ENCODE measurements at places on chromosomes 6 and 20.

- no peak for DNase-seq
These were observed 80.9 kb downstream of the SESN1 start for GRCh38 chr6:109013656-109014305.

DNA sequence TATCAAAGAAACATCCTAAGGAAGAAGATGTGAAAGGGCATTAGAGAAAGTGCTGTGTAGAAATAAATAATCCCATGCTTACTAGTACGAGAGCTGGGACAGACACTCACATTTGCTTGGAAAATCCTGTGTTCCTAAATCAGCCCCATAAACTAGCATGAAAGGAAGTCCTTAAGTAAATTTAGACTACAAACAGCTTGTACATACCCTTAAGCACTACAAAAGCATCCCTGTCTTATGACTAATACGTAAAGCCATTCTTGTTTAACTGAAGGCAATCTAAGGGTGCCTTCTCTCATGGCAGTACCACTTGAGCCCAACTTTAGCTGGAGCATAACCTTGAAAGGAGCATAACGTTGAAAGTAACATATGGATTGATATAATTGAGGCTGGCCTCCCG is 15.4 kb upstream of the FOXQ1 start:
- DNase-seq, result no peak

GRCh38 chr20:25220021-25220730 is 24.7 kb downstream of the ENTPD6 start:
- DNase-seq, result no peak

- no peak for DNase-seq
These were observed 56.6 kb downstream of the PHF20 start for GRCh38 chr20:35828434-35828833.

GRCh38 chr6:73024598-73024997 is 200.7 kb downstream of the KHDC1L start:
- no peak for DNase-seq

GRCh38 chr20:25408170-25408547 is 686 bp downstream of the GINS1 start:
- DNase-seq, result no peak

GRCh38 chr6:122798099-122798641 is 9.1 kb downstream of the SMPDL3A start:
- no peak for DNase-seq

DNA sequence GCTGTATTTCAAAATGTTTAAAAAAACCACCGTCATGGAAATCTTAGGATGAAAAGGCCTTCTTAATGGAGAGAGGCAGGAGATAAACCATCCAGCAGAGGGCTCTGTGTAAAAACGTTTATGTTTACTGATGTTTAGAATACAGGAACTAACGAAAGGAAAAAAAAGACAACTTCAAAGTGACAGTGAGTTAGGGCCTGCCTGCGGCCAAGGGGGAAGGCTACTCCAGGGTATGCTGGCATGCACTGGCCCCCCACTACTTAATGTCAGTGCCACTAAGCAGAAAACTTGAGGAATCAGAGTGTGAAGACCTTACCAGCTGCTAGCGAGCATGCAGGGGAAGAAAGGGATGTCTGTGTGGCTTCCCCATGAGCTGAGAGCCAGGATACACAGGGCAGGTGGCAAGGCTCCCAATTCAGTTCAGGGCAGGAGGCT is 47.7 kb downstream of the AKAP7 start:
- peak; percentile 56 for DNase-seq

GRCh38 chr6:31140643-31141042 is 1.8 kb upstream of the PSORS1C2 start:
- DNase-seq, result no peak

DNA sequence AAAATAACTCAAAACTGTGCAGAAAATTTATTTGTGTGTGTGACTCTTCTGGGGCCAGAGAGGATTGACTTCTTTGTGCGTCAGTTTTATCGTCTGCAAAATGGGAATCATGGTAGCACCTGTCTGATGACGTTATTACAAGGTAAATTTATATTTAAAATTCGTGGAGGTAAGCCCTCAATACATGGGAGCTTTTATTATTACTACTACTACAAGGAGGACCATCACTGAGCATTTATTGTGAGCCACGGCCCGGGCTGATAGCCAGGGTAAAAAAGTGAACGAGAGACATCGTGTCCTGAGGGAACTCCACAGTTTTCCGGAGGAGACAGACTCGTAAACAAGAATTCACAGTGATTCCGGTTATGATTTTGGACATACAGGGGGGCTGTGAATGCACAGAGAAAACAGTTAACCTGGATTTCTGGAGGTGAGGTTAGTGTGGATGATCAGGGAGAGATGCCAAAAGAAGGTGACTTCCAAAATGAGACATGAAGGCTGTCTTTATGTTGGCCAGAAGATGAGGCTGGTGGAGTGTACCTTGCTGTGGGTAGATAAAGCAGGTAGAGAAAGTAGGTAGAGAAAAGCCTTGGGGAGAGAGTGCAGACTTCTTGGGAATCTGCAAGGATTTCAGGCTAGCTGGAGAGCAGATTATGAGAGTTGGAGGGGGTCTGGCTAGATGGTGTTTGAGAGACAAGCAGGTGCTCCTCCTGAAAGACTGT is 10.6 kb upstream of the SERINC3 start:
- DNase-seq, result no peak

GRCh38 chr20:25453035-25453810 is 45.8 kb downstream of the GINS1 start:
- no peak for DNase-seq

DNA sequence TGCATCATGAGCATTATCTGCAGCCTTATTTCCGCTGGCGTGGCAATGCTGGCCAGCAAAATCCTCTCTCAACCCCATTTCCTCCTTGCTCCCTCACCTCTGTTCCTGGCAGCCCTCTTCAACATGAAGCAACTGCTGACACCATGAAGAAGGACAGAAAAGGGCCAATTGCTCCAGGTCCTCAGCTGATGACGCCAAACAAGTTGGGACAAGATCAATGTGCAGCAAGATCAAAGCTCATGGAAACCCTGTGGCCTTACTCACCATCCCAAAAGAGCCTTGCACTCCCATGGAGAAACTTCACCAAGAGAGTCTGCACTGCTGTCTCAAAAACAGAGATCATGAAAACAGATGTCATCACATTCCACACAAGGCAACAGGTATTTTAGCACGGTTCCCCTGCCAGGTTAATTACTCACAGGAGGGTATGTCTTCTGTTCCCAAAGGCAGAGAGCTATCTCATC is 7.4 kb downstream of the GFOD1 start:
- DNase-seq, result no peak

DNA sequence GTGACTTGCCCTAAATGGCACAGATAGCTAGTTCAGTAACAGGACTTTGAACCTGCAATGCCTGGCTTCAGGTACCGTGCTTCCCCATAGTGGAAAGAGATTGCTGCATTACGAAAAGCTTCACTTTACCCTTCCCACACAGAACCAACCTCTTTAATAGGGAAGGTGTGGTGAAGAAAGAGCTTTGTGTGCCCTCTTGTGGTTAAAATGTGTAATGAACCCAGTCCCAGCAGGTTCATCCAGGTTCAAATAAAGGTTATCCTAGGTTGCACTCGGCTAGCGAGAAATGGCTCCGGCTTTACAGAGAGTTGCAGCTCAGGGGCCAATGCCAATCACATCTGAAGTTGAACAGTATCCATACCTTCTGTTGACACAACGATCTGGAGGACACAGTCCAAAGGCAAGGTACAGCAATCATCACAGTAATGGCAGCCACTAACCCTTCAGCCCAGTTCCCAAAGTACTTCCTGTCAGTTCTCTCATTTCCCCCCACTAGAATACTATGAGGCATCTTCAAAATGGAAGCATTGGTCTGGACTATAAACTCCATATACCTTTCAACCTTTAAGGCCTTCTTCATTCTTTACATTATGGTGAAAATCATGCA is 3.0 kb downstream of the DEFB115 start:
- DNase-seq, result no peak

- DNase-seq, result peak; percentile 79
These were observed 51.3 kb downstream of the PTPN1 start for GRCh38 chr20:50561379-50562078.

GRCh38 chr6:16849280-16849987 is 88.2 kb upstream of the ATXN1 start:
- DNase-seq, result no peak

DNA sequence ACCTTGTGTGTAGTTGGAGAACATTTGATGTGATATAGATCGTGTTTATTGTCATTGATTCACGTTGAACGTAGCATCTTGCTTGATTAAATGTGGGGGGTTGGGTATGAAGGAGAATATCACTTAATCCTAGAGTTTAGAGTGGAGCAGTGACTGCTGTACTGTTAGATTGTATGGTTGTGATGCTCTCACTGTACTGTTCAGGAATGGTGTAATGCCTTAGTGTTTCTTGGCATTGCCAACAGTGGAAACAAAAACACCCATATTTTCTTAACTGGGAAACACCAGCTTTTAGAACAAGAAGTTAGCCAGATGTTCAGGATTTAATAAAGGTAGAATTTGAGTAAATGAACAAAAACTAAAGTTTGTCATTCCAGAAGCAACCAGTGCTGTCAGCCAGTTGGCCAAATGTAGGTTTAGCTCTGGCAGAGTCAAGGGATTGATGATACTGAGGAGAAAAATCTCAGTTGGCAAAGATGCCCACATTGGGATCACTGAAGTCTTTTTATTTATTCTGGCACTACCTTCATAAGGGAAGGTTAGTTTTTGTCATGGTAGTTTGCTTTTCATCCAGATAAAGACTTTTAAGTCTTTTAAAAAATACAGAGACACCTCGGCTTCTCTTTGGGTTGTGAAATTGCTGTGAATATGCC is 129.9 kb downstream of the JARID2 start:
- DNase-seq, result no peak

- DNase-seq, result no peak
These were observed 2.6 kb downstream of the HCRTR2 start for GRCh38 chr6:55176958-55177357.

All from activated CD8-positive, alpha-beta memory T cell treated with anti-CD3 and anti-CD28 coated beads, Interleukin-2, amount 50 U/mL, for 48 hours (primary cell).